ENCODE measurements at places on chromosomes 6 and 20. TPM values are rescaled to one million over a fixed set of nuclear protein-coding genes. Genes with fewer than 3 reads are reported as not detected.

GRCh38 chr6:117591405-117591804 lies 10.9 kb downstream of the GOPC start:
- DNase-seq, result no peak

DNA sequence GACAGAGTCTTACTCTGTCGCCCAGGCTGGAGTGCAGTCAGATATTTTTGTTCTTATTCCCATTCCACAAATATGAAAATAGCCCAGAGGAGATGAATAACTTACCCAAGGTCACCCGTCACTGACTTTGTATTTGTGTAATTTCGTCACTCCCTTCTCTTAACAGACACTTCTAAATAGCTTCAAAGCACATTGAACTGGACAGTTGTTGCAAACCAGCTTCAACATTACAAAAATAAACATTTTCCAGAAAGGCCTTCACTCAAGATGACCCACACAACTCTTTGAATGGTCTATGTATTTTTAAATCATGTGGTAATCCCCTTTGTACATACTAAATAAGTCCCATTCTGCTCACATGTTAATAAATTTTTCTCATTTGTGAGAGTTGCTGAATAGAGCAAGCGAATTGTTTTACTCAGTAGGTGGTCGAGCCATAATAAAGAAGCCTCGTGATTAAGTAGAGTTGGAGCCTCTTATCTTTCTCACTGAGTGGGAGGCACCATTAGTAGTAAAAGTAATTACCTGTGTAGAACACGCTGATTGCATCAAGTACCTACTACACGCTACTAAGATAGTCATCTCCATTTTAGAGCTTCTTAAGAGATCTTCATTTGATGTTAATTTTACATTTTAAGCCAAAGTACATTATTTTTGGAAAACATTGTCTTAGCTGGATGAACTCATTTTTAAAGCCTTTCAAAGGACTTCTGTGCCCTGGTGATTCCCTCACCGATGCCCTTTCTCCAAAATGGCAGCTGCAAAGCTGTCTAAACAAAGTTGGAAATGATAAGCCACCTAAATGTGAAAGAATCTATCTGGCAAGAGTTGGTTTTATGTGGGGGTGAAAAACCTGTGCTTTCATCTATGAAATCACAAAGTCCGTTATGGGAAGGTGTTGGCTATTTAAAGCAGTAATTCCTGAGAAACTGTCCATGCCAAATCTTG lies 110.0 kb downstream of the TSHZ2 start:
- no peak for DNase-seq

- DNase-seq, result no peak
Measured at GRCh38 chr6:14862845-14863244, 383.0 kb upstream of the JARID2 start.

DNA sequence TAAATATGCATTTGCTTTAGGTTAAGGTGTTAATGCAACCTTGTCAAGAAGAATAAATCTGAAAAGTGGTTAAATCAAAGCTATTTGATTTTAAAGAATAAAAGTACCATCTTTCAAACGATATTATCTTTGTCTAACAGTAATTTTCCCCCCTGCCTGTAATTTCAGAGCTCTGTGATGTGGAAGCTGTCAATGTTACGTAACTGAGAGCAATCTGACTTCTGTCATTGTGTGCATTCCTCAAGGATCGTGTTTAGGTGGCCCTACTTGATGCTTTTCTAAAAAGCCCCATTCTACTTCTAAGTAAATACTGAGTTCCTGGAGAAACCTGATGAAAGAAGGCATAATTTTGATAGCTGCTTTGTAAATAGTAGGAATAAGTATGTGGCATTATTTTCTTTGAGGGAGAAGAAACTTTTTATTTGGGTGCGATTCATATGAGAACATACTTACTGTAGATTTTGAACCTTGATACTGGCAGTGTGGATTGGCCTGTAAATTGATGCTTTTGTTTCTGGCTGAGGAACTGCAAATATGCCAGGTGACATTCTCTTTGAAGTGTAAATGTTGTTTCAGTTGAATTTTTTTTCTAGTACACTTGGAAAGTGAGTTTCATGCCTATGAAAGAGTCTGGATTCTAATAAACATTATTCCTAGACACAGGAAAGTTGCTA lies 529.6 kb upstream of the FLRT3 start:
- DNase-seq, result no peak

GRCh38 chr20:49647550-49647949 lies 66.1 kb downstream of the B4GALT5 start:
- DNase-seq, result no peak

DNA sequence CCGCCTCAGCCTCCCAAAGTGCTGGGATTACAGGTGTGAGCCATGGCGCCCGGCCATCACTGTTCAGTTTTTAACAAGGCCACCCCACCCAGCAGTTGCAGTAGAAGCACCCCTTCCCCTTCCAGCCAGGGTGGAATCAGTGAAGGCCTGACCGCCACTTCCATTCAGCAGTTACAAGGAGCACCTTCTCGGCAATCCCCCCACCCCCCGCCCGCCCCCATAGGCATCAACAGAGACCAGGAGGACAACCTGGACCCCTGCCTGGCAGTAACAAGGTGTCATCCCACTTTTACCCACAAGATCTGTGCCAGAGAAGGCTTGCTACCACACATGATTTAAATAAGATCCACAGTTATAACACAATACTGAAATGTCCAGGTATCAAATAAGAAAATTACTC lies 23.1 kb downstream of the NCR2 start:
- no peak for DNase-seq

- no peak for DNase-seq
Measured at GRCh38 chr6:157261606-157262005, 61.7 kb downstream of the TMEM242 start.

GRCh38 chr20:10236540-10237533 lies 18.2 kb downstream of the SNAP25 start:
- DNase-seq, result no peak

GRCh38 chr20:57838670-57839151 lies 128.9 kb upstream of the PMEPA1 start:
- no peak for DNase-seq

DNA sequence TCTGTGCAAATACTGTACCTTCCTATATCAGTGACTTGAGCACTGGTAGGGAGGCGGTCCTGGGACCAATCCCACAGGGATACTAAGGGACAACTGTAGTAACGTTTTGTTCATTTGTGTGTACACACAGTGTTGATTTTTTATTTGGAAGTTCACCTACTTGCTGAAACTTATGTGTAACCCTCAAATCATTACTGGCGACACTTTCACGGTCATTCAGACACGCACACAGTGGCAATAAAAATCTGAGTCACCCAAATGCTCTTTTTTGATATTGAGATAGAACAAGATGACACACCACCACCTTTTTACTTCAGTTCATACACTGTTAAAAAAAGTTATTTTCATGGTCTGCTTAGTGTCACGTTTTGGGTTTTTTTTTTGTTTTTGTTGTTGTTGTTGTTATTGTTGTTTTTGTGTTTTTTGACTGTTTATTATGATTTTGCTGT lies 79.8 kb downstream of the QKI start:
- DNase-seq, result no peak

DNA sequence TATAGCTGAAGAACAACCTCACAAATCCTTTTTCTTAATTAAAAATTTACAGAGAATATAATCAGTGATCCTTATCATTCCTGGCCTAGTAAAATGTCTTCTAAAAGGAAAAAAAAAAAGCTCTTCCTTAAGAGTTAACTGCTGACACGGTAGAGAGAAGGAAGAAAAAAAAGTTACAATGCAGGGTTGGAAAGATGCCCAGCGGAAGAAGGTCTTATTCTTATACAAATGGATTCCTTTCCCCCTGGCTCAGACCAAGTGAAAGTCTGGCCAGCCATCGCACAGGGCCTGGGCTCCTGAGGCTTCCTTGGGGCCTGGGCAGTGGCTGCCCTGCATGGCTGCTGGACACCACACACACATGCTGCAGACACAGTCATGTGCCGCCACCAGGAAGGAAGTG lies 688.6 kb downstream of the TENT5A start:
- DNase-seq, result no peak

DNA sequence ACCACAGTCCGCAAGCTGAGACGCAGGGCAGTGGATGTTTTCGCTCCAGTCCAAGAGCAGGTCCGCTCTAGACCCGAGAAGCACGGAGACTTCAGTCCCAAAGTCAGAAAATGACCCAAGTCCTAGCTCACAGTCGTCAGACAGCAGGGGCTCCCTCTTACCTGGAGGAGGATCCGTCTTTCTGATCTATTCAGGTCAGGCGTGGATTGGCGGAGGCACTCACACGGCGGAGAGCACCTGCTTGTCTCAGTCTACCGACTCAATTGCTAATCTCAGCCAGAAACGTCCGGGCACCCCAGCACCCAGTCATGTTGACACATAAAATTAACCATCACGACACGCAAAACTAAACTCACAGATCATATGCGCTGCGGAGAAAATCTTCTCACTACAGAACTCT lies 285.3 kb upstream of the CDH4 start:
- no peak for DNase-seq

GRCh38 chr20:6055161-6055783 lies 1.4 kb upstream of the LRRN4 start:
- no peak for DNase-seq

DNA sequence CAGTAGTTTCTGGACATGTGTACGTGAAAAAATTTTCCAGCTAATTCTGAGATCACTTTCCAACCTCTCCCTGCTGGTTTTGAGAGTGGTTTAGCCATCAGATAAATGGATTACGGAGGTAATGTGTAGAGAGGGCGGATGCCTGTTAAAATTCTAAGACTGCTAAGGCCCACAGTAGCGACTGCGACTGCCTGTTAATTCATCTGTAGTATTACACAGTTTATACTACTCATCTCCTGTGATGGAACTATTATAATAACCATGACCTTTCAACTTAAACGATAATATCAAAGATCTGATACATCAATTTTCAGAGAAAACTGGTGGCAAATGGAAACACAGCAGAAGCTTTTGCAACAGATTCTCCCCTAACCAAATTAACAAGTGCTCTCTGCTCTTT lies 102.3 kb downstream of the IRF4 start:
- no peak for DNase-seq

- DNase-seq, result peak; percentile 35
Measured at GRCh38 chr20:2693286-2694007, 867 bp downstream of the EBF4 start.

DNA sequence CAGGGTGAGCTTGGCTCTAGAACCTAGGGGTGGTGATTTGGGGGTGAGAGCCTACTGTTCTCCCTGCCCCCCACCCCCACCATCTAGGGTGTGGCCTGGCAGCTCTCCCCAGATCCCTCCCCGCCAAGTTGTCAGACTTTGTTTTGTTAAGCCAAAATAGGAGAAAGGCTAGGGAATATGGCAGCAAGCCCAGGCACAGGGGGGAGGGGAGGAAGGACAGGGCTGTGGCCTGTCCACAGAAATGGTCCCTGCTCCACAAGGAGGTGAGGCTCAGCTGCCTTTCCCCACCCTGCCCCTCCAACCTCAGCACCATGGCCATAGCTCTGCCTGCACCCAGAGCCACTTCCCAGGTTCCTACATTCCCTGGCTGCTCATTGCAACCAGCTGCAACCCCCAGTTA lies 17.2 kb downstream of the SCUBE3 start:
- peak; percentile 78 for DNase-seq

DNA sequence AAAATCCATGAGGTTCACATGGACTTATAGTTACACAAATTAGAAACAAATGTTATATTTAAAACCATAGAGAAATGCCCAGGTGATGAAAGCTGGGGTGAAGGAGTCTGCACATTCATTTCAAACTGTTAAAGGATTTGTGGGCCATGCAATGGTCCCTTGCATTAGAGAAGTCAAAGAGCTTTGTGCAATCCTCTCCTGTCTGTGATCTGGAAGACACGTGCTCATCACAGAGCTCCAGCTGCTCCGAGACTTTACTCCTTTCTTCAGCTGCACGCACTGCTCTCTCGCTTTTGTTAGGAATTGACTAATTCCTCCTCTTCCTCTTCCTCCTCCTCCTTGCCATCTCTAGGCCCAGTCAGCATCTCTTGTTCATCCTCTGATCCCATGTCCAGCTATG lies 4.1 kb upstream of the AIF1 start:
- DNase-seq, result no peak

GRCh38 chr6:4705809-4706208 lies 70.4 kb upstream of the CDYL start:
- no peak for DNase-seq

DNA sequence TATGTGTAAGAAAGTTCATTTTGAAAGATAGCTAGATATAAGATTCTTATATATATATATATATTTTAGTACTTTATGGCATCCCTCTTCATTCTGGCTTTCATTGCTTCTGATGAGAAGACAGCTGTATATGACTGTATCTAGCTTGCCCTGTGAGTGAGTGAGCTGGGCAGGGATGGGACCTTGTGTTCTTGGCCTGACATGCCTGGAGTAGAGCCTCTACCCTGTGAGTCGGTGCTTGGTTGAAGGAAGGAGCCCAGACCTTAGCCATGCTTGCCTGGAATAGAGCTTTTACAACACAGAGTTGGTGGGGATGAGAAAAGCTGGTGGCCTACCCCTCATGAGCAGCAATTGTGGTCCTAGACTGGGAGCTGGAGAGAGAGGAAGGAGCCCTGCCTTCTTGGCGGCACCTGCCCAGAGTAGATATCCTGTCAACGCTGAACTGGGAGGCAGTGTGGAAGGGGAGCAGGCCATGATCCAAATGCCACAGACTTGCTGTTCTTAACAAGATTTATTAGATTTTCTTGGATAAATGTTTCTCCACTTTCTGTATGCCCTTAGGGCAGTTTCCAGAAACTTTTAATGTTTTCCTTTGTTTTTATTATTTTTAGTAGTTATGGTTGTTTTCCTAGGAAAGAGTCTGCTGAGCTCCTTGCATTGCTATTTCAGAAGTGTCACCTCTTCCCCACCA lies 31.6 kb downstream of the FIG4 start:
- no peak for DNase-seq

- no peak for DNase-seq
Measured at GRCh38 chr6:148069256-148069655, 273.4 kb upstream of the SASH1 start.

DNA sequence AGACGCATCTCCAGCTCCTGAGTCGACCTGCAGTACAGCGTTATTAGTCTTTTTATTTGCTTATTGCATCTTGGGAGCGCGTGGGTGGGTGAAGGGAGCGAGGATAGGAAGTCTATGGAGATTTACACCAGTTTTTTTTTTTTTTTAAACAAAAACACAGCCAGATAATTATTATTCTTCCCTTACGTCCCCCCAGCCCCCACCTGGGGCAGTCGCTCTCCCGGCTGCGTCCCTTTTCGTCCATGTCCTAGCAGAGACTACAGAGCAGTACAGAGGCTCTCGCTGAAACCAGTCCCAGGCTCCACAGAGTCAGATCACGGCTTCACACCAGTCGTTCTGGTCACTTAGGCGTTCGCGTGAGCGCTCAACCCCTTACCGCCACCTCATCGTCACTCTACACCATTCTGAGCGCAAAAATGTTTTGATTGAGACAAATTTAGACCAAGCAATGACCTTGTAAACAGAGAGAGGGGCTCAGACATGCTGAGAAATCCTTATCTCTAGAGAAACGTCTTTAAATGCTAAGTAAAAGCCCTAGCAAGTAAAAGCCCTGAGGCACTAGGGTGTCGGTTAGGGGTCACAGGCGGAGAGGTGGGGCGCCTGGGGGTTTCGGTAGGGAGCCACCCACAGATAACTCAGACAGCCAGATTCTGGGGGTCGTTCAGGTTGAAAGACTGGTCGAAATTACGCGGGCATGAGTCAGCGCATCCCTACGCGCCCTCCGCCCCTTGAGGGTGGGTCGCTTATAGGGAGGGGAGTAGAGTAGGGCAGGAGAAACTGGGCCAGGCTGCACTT lies 975 bp upstream of the PPT2 start:
- DNase-seq, result peak; percentile 55

Gene KIAA0408
- 0.30 TPM for total RNA-seq

Gene PLCB4
- 14.7 TPM for total RNA-seq

Gene ETV7
- total RNA-seq, result not detected

Gene TRIM31
- total RNA-seq, result not detected

Gene EPHA7
- total RNA-seq, result 8.9 TPM

Gene FNDC1
- 1.5 TPM for total RNA-seq

Gene GHRH
- not detected for total RNA-seq

Gene CDSN
- total RNA-seq, result not detected

Gene BPIFA1
- total RNA-seq, result not detected

Gene POLR1H
- 11.7 TPM for total RNA-seq
